Neural progenitor cell (in vitro differentiated cells): ENCODE measurements at places on chromosomes 3 and 15. TPM values are rescaled to one million over a fixed set of nuclear protein-coding genes. Genes with fewer than 3 reads are reported as not detected.
A peak's percentile ranks its signal among the peaks of the same experiment; 100 is the strongest.

Gene TRIM42
- total RNA-seq: not detected in 2 replicates

Gene STAC
- total RNA-seq: 6.5 and 9.6 TPM in 2 replicates

Gene TMCO5A
- total RNA-seq: not detected in 2 replicates

Gene FSTL1
- 280 and 327 TPM in 2 replicates for total RNA-seq

Gene ARNT2
- 15.7 and 20.1 TPM in 2 replicates for total RNA-seq

- DNase-seq: no peak
- H3K4me1 ChIP-seq: no peaks in the 10 kb centered on the region
- peaks cover 8% of the 10 kb centered on the region for H3K36me3 ChIP-seq
- no peak overlapping the region for H3K27ac ChIP-seq
- no peak overlapping the region for H3K4me3 ChIP-seq
These were observed 1.5 kb upstream of the P2RY12 start for GRCh38 chr3:151386056-151386455.

DNA sequence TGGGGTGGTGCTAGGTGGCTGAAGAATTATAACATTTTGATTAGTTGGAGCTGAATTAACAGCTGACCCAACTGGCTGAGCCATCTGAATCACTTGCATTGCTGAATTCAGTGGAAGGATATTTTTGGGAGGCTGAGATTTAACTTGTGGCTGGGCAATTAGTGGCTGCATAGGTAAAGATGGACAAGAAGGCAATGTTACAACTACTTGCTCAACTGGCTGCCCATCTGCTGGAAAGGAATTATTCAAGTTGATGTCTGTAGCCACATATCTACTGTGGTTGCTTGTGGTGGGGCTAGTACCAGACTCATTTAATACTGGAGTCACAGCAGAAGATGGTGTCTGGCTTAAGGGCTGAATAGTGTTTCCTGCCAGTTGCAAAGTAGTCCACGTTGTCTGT lies 36.4 kb downstream of the USF3 start:
- no peak overlapping the region for H3K27ac ChIP-seq
- no peak overlapping the region for H3K4me3 ChIP-seq
- no peak for DNase-seq
- H3K4me1 ChIP-seq: no peaks in the 10 kb centered on the region
- H3K36me3 ChIP-seq: no peaks in the 10 kb centered on the region
- H3K27me3 ChIP-seq: no peaks in the 10 kb centered on the region

GRCh38 chr3:101676216-101676764 lies 642 bp downstream of the ZBTB11 start:
- peak overlapping the region; percentile 93 for H3K27ac ChIP-seq
- peak overlapping the region; percentile 90 for H3K4me3 ChIP-seq
- no peaks in the 10 kb centered on the region for H3K27me3 ChIP-seq

GRCh38 chr15:49185473-49185872 lies 15.4 kb downstream of the GALK2 start:
- DNase-seq: no peak
- H3K4me1 ChIP-seq: no peaks in the 10 kb centered on the region
- no peak overlapping the region for H3K27ac ChIP-seq
- no peak overlapping the region for H3K4me3 ChIP-seq
- H3K27me3 ChIP-seq: no peaks in the 10 kb centered on the region

GRCh38 chr15:33698126-33698525 lies 270.2 kb upstream of the CHRM5 start:
- H3K27ac ChIP-seq: no peak overlapping the region
- DNase-seq: peak; percentile 12
- no peaks in the 10 kb centered on the region for H3K36me3 ChIP-seq
- H3K4me1 ChIP-seq: no peaks in the 10 kb centered on the region
- H3K4me3 ChIP-seq: no peak overlapping the region

- H3K36me3 ChIP-seq: no peaks in the 10 kb centered on the region
- H3K27ac ChIP-seq: no peak overlapping the region
- H3K4me3 ChIP-seq: no peak overlapping the region
- no peaks in the 10 kb centered on the region for H3K4me1 ChIP-seq
- DNase-seq: no peak
These were observed 24.3 kb upstream of the GCNT3 start for GRCh38 chr15:59587085-59587826.

DNA sequence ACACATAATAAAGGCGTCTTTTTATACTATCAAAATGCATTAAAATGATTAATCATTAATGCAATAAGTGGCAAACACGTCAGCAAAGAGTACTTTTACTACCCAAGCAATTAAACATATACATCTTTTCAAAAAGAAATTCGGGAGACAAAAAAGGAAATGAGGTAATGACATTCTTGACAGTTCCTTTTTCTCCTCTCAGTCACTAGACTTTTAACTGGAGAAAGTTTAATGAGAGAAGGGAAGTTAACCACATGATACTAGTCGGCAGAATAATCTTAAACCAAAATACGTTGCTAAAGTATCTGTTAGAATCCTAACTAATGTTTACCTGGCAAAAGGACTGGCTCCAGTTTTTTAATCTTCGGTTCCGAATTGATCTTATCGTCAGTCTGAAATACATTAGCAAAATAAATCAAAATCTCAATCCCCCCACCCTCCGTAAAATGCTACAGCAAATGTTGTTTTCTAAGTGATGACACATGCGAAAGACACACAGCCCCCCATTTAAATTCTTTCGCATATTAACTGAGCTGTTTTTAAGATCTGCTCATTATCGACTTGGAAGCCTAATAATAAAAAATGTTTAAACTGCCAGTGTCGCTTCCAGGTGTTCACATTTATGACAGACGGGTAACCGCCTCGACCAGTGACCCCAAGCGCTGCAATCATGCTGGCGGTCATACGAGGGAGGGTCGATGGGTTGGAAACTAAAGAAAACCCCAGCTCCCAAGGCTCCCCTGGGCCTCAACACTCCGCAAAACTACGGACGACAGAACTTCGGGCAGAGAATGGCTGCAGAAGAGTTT lies 778 bp downstream of the MTMR10 start:
- H3K4me3 ChIP-seq: peak overlapping the region; percentile 97
- H3K4me1 ChIP-seq: peaks cover 10% of the 10 kb centered on the region
- peaks cover 4% of the 10 kb centered on the region for H3K27me3 ChIP-seq
- H3K27ac ChIP-seq: peak overlapping the region; percentile 65
- H3K36me3 ChIP-seq: no peaks in the 10 kb centered on the region
- DNase-seq: no peak

- H3K27me3 ChIP-seq: no peaks in the 10 kb centered on the region
- peak; percentile 38 for DNase-seq
- H3K4me3 ChIP-seq: no peak overlapping the region
These were observed 22.9 kb downstream of the PDIA5 start for GRCh38 chr3:123089611-123090331.

- H3K27me3 ChIP-seq: no peaks in the 10 kb centered on the region
- no peak overlapping the region for H3K27ac ChIP-seq
- peaks cover 16% of the 10 kb centered on the region for H3K4me1 ChIP-seq
- no peaks in the 10 kb centered on the region for H3K36me3 ChIP-seq
- no peak overlapping the region for H3K4me3 ChIP-seq
- no peak for DNase-seq
These were observed 146.6 kb upstream of the PEX5L start for GRCh38 chr3:180183346-180183745.

- DNase-seq: peak; percentile 23
- H3K27me3 ChIP-seq: no peaks in the 10 kb centered on the region
- no peak overlapping the region for H3K27ac ChIP-seq
- H3K4me1 ChIP-seq: peaks cover 49% of the 10 kb centered on the region
- no peaks in the 10 kb centered on the region for H3K36me3 ChIP-seq
These were observed 132.2 kb downstream of the FNDC3B start for GRCh38 chr3:172171396-172172075.

- peaks cover 11% of the 10 kb centered on the region for H3K4me1 ChIP-seq
- no peaks in the 10 kb centered on the region for H3K36me3 ChIP-seq
- no peaks in the 10 kb centered on the region for H3K27me3 ChIP-seq
- H3K27ac ChIP-seq: no peak overlapping the region
- DNase-seq: no peak
These were observed 63.1 kb downstream of the LSM3 start for GRCh38 chr3:14241716-14242115.

DNA sequence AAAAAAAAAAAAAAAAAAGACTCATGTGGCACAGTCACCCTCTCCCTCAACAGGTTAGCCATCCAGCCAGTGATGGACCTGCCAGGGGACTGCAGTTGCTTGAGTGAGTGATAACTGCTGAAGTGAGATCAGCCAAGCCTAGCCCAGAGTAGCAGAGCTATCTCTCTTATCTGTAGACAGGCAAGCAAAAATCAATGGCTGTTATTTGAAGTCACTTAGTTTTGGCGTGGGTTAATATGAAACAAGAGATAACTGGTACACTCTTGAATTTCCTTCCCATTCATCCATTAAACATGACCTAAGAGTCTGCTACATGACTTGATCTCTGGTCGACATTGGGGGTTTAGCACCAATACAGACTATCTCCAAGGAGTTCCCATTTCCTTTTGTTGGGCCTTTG lies 51.2 kb upstream of the TNIK start:
- no peak for DNase-seq
- H3K27ac ChIP-seq: no peak overlapping the region
- no peak overlapping the region for H3K4me3 ChIP-seq
- H3K4me1 ChIP-seq: no peaks in the 10 kb centered on the region
- H3K27me3 ChIP-seq: no peaks in the 10 kb centered on the region
- no peaks in the 10 kb centered on the region for H3K36me3 ChIP-seq

GRCh38 chr3:98434412-98434811 lies 28.6 kb upstream of the OR5K1 start:
- no peaks in the 10 kb centered on the region for H3K36me3 ChIP-seq
- no peaks in the 10 kb centered on the region for H3K27me3 ChIP-seq
- H3K4me3 ChIP-seq: no peak overlapping the region
- no peak overlapping the region for H3K27ac ChIP-seq

- peak; percentile 96 for DNase-seq
- peak overlapping the region; percentile 48 for H3K4me3 ChIP-seq
- peaks cover 73% of the 10 kb centered on the region for H3K27me3 ChIP-seq
These were observed 9.1 kb upstream of the LEKR1 start for GRCh38 chr3:156816794-156817645.

- peak; percentile 11 for DNase-seq
- H3K27me3 ChIP-seq: no peaks in the 10 kb centered on the region
- H3K4me1 ChIP-seq: peaks cover 17% of the 10 kb centered on the region
- peaks cover 2% of the 10 kb centered on the region for H3K36me3 ChIP-seq
These were observed 42.8 kb downstream of the NR2C2 start for GRCh38 chr3:14989943-14990779.

GRCh38 chr3:15766406-15766805 lies 31.4 kb downstream of the ANKRD28 start:
- H3K27ac ChIP-seq: no peak overlapping the region
- H3K4me1 ChIP-seq: no peaks in the 10 kb centered on the region
- H3K4me3 ChIP-seq: no peak overlapping the region
- H3K36me3 ChIP-seq: no peaks in the 10 kb centered on the region

DNA sequence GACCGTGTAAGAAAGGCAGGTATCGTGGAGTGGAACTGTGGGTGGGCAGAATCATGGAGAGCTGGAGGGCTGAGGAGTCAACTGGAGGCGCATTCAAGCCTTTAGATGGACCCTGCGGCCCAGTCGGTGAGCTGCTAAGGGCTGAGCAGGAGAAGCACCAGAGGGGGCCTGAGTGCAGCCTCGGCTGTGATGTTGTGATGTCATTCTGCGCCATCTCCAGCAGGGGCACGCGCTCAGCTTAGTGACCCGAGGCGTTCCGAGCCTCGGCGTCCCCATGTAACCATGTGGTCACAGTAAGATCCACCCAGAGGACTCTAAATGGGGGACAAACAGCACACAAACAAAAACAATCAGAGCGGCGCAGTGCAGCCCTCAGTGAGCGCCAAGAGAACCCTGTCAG lies 76.8 kb downstream of the VGLL4 start:
- H3K27me3 ChIP-seq: no peaks in the 10 kb centered on the region
- H3K4me3 ChIP-seq: no peak overlapping the region
- DNase-seq: peak; percentile 70
- H3K4me1 ChIP-seq: no peaks in the 10 kb centered on the region

- H3K27ac ChIP-seq: no peak overlapping the region
- peaks cover 36% of the 10 kb centered on the region for H3K36me3 ChIP-seq
- no peak overlapping the region for H3K4me3 ChIP-seq
- H3K27me3 ChIP-seq: no peaks in the 10 kb centered on the region
- H3K4me1 ChIP-seq: no peaks in the 10 kb centered on the region
These were observed 35.4 kb downstream of the FXR1 start for GRCh38 chr3:180947761-180948390.

DNA sequence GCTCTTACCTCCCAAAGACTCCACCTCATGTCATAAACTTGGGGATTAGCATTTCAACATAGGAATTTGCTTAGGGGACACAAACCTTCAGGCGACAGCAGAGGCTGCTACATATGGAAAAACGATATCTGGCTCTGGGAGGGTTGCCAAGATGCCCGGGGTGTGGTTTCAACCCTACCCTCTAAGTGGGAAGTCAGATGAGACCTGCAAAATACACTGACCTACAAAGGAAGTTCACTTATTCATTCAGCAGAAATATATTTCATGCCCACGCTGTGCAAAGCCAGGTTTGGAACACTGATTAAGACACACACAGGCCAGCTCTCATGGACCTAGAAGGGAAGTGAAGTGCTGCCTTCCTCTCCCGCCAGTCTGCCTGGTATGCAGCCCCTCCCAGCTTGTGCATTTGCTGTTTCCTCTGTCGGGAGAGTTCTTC lies 239.3 kb downstream of the FEZF2 start:
- no peak for DNase-seq
- no peak overlapping the region for H3K4me3 ChIP-seq

DNA sequence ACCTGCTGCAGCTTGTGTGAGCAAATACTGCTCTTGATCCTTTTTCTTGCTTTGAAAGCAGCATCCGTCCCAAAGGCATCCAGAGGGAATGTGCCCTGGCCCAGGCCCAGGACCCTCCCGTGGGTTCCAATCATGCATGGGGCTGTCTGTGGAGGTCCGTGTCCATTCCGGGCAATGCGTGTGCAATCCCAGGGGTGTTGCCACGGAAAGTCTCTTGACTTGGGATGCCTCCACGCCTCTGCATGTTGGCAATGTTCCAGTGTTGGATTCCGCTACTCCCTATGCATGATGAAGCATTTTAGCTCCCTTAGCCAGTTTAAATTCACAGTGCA lies 105.7 kb downstream of the SNRPN start:
- no peak for DNase-seq
- no peaks in the 10 kb centered on the region for H3K27me3 ChIP-seq
- H3K27ac ChIP-seq: no peak overlapping the region
- H3K4me3 ChIP-seq: no peak overlapping the region
- H3K4me1 ChIP-seq: no peaks in the 10 kb centered on the region
- peaks cover 38% of the 10 kb centered on the region for H3K36me3 ChIP-seq

DNA sequence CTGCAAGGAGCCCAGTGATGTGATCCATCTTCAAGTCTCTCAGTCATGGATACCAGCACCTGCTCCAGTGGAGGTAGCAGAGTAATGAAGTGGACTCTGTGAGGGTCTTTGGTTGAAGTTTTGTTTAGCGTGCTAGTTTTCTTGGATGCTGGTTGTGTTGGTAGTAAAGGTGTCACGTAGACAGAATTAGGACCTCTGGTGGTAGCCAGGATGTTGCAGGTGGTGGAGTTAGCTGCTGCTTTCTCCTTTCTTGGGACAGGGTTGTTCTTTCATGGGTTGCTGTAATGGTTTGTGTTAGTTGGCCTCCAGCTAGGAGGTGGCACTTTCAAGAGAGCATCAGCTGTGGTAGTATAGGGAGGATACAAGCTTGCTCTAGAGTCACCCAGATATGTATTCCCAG lies 125.2 kb downstream of the ANXA2 start:
- no peak overlapping the region for H3K27ac ChIP-seq
- no peaks in the 10 kb centered on the region for H3K4me1 ChIP-seq
- H3K4me3 ChIP-seq: no peak overlapping the region
- peaks cover 6% of the 10 kb centered on the region for H3K36me3 ChIP-seq
